ENCODE measurements at places on chromosomes 2 and 18. TPM values are rescaled to one million over a fixed set of nuclear protein-coding genes. Genes with fewer than 3 reads are reported as not detected.
A peak's percentile ranks its signal among the peaks of the same experiment; 100 is the strongest.

- no peak for DNase-seq
These were observed 6.6 kb upstream of the BARD1 start for GRCh38 chr2:214816008-214816533.

GRCh38 chr2:203002054-203002821 lies 12.4 kb upstream of the NBEAL1 start:
- peak; percentile 19 for DNase-seq

DNA sequence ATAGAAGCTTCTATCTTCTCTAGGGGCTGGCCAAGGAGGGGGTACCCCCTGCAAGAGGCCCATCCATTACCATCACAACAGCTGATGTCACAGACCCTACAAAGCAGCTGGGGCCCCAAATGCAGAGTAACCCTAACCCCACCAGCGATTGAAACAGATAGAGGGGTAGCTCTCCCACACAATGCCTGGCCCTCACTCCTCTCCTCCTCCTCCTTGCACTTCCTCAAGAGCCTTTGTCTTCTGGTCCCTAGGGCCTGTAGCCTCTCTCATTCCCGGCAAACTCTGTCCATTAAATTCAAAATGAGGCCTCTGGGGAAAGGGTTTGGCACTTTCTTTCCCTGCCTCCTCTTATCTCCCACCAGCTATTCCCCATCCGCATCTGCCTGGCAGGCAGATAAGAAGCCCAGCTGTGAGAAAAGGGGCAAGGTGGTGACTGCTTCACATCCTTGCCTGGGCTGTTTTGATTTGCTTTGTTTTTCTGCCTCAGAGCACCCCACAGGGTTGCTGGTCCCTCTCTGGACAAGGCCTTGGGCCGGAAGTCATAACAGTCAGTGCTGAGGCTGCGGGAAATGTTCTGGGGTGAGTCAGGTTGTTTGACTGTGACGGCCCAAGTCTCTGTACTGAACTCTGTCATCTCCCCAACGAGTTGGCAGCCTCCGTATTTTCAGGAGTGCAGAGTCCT lies 26.1 kb upstream of the CYP26B1 start:
- no peak for DNase-seq

- no peak for DNase-seq
These were observed 437.1 kb downstream of the DCDC2C start for GRCh38 chr2:4140281-4140970.

GRCh38 chr2:185796758-185797157 lies 58.2 kb downstream of the FSIP2 start:
- DNase-seq = no peak

DNA sequence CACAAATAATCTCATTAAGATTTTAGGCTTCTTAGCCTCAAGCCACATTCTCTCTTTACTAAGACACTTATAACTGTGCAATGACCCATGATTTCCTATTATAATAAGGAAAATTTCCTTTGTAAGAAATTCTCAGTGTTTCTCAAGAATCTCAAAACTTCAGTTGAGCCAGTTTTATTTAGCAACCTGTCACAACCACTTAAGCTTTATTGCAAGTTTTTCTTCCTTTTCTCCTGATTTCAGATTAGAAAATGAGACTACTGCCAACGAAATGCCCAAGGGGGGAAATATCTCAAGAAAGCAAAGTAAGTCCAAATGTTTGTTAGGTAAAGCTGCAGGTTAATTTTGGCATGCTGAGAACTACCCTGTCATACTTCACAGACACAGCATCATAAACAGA lies 178.5 kb downstream of the THADA start:
- no peak for DNase-seq

- no peak for DNase-seq
These were observed 93.5 kb upstream of the NEDD4L start for GRCh38 chr18:57950542-57950941.

GRCh38 chr2:181054256-181054655 lies 73.9 kb downstream of the UBE2E3 start:
- DNase-seq = no peak

GRCh38 chr2:238145851-238146250 lies 7.4 kb downstream of the KLHL30 start:
- DNase-seq = peak; percentile 28

GRCh38 chr2:6474161-6475140 lies 391.3 kb downstream of the CMPK2 start:
- DNase-seq = no peak

- peak; percentile 99 for DNase-seq
These were observed 33.6 kb downstream of the KIDINS220 start for GRCh38 chr2:8803658-8804379.

- no peak for DNase-seq
These were observed 1.1 kb downstream of the PID1 start for GRCh38 chr2:229269941-229270340.

GRCh38 chr2:158124896-158125295 lies 23.2 kb downstream of the UPP2 start:
- no peak for DNase-seq

DNA sequence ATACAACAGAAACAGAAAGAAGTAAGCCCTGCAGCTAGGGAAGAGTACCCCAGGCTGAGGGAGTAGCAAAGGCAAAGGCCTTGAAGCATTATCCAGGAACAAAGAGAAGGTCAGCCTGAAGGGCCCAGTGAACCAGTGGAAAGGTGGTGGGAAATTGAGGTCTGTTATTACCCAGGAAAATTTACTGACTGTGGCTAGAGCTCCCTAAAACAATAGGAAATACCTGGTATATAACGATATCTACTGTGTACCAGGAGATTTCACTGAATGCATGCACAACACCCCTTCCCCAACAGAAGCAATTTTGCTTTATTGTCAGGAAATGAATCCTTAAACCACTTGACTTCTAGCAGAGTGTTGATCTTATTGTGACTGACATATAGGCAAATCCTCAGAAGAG lies 365.3 kb downstream of the ERBB4 start:
- DNase-seq = no peak

DNA sequence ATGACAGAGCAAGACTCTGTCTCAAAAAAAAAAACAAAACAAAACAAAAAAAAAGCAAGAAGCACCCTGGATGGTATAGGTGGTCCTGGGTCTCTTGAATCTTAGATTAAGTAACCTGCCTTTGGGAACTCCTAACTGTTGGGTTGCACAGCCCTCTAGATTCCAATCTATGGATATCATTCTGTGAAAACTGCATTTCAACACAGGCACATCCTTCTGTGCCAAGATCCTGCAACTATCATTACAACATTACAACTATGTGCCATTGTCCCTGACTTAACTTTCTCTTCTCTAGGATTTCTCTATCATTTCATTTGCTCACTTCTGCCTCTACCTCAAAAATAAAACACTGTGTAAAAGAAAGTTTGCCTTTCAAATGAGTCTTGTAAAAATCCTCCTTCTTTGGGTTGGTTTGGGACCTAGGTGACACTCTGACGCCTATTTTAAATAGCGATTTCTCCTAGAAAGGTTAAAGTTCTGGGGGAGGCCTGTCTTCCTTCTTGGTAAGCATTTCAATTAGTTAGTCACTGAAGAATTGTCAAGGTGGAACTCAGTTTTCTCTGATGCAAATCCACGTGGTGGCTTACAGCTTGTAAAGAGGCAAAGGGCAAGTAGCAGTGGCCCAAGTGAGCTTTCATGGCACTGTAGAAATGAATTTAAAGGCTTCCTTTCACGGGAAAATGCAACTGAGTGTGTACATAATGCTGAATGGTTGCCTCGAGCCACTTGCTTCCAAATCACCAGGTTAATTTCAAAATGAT lies 9.2 kb downstream of the LGALSL start:
- no peak for DNase-seq

DNA sequence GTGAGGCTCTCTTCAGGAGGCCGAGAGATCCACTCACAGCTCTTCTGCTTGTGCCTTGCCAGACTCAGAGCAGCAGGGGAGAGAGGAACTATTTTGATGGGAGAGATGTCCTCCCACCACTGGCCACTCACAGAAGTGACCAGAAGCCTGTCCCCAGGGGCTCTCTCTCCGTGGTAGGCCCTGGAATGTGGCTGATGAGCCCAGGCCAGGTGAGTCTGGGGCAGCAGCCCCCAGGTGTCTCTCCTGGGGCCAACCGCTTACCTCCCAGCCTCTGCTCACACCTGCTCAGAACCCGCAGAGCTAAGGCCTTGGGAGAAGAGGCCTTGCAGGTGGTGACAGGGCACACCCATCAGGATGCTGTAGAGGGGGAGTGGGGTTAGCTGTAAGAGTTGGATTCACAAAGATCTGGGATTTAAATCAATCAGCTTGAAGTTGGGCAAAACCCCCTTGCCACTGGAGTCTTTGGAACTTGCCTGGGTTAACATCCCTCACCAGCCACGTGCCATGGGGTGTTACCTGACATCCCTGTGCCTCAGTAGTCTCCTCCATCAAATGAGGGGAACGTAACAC lies 29.1 kb upstream of the ASB18 start:
- DNase-seq = no peak

DNA sequence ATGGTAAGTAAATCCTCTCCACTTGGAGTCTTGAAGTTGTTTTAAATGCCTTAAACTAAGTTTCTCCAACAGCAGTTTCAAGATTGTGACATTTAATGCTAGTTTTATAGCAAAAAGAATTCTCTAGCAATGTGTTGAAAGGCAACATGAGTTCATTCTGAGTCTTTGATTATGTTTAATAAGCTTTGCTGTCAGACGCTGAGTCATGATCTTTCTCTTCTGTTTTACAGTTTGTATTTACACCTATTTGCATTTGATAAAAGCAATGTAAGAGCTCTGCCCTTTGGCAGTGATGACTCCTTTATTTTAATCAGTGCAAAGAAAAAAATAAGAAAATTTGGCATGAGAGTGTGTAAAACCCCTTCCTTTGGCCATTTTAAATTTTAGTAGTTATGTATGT lies 497.7 kb downstream of the STK39 start:
- peak; percentile 36 for DNase-seq

DNA sequence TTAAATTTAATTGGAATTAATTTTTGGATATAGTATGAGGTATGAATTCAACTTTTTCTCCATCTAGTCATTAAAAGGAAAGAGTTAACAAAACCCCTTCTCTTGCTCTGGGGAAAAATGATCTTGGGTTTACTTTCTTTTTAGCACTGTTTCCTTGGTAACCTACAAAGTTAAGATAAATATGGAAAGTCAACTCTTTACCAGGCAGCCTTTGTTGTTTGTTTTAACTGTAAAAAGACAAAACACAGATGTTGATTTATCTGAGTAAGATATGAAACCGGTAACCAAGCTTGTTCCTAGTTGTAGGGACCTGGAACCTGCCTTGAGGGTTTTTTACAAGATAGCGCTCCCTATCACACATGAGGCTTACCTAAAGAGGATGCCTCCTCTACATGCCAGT lies 10.1 kb upstream of the SANBR start:
- DNase-seq = no peak

GRCh38 chr2:95158891-95159619 lies 593 bp downstream of the ZNF514 start:
- peak; percentile 13 for DNase-seq

- DNase-seq = peak; percentile 7
These were observed 118.9 kb upstream of the ARL4C start for GRCh38 chr2:234615643-234616356.

- peak; percentile 95 for DNase-seq
These were observed 40.5 kb upstream of the NABP1 start for GRCh38 chr2:191637182-191638078.

DNA sequence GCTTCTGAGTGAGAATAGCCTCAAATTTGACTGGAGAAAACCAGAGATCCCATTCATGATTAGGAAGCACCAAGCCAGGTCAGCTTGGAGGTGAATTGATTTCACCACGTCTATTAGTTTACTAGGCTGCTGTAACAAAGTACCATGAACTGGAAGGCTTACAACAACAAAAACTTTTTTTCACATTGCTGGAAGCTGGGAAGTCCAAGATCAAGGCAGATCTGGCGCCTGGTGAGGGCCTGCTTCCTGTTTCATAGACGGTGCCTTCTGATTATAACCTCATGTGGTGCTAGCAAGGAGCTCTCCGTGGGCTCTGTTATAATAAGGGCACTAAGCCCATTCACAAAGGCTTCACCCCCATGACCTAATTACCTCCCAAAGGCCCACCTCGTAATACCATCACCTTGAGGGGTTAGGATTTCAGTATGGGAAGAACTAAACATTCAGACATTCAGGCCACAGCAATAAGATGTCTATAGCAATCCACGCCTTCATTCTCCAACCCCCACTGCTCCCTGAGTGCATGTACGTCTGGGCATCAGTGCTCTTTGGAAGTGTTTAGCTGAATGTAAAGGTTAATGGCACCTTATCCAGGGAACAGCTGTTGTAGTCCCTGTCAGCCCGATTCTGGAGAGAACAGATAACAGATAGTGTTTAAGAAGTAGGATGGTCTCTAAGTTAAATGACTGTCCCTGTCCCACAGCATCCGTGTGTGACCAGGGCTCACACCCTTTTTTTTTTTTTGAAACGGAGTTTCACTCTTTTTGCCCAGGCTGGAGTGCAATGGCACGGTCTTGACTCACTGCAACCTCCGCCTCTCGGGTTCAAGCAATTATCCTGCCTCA lies 89.2 kb downstream of the SOCS6 start:
- DNase-seq = no peak

DNA sequence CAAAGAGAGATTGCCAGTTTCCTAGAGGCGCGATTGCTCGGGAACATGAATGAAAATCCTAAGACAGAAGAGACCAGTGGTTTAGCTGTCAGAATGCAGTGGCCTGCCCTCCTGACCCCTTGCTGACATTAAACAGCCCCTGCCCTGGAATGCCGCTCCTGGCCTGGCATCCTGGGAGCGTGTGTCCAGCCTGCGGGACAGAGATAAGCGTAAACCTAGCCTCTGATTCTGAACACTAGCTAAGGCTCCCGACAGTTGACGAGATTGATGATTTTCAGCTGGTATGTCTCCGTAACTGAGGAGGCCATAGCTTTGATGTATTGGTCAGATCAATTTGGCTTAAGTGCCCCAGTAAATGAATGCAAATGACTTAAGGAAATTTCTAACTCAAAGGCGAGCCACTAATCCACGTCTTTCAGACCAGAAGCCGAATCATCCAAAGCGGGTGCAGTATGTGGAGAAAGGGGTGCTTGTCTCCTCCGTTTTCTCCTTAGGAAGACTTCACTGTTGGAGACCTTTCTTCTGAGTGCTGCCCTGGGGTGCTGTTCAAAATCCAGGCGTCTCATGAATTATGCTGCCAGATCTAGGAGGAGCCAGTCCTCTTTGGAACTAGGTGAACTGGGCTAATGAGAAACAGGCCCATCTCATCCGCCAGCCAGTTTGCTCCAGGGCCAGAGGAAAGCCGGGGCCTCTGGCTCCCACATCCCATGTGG lies 142.5 kb upstream of the L3MBTL4 start:
- DNase-seq = no peak

DNA sequence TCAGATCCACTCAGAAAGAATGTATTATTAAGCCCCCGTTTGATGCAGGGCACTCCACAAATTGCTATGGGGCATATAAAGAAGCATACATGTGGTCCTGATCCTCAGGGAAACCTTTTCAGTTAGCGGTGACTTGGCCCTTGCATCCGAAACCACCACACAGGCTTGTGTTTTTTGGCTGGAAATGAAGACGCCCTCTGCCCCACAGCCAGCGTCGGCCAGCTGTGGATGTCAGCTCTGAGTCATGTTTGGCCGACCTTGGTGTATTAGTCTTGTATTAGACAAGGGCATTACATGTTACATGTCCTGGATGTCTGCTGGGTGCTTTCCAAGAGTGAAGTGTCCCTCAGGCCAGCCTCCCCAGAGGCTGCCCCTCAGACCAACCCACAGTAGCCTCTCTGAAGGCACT lies 107.6 kb upstream of the MAP3K20 start:
- DNase-seq = peak; percentile 80

The CFAP65 gene
- 0.18 TPM for total RNA-seq

The TSN gene
- total RNA-seq = 83.0 TPM

The PMAIP1 gene
- 41.5 TPM for total RNA-seq

The KCTD1 gene
- 15.8 TPM for total RNA-seq

The RMND5A gene
- 23.4 TPM for total RNA-seq

The ST8SIA5 gene
- total RNA-seq = 0.04 TPM

The ZNF396 gene
- total RNA-seq = 0.95 TPM

The FAM136A gene
- total RNA-seq = 67.6 TPM

The SNED1 gene
- total RNA-seq = 0.66 TPM

The TOGARAM2 gene
- total RNA-seq = not detected

The PPP4R3B gene
- total RNA-seq = 50.7 TPM

The GLI2 gene
- 30.3 TPM for total RNA-seq

All from PC-3 (cell line).